ENCODE measurements at places on chromosomes 16 and 17.

- no peak for DNase-seq
Observed at GRCh38 chr17:43326490-43327275, 72.1 kb upstream of the ARL4D start.

DNA sequence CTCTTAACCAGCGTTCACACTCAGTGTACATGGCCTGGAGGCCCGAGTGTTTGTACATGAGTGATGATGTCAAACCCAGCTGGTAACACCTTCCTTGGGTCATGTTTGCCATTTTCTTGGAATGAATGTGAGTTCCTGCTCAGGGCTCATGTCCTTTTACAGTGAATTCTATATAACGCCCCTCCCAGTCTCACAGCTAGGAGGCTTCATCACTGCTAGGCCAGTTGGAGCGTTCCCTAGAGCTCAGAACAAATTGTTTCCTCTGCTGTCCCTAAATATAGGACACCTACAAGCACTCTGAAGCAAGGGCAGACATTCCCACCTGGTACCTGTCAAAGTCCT, 5.5 kb downstream of the TIMM22 start:
- DNase-seq = peak; percentile 23

DNA sequence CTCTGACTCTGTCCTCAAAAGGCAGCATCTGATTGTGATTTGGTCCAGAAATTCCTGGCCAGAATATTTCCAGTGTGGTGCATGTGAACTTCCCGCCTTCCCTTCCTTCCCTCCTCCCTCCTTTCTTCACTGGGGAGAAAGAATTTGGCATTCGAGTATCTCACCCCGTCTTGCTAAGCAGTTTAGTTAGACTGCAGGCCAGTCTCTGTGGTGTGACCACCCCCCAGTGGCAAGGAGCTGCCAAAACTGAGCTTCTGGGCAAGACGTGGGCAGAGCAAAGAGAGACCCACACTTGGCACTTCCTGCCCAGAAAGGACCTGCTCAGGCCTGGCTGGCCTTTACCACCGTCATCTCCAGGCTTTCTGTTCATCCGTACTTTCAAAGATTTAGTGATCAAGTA, 36.4 kb downstream of the SNX20 start:
- peak; percentile 37 for DNase-seq

GRCh38 chr17:41329279-41329948, 13.9 kb upstream of the KRTAP17-1 start:
- DNase-seq = peak; percentile 75

DNA sequence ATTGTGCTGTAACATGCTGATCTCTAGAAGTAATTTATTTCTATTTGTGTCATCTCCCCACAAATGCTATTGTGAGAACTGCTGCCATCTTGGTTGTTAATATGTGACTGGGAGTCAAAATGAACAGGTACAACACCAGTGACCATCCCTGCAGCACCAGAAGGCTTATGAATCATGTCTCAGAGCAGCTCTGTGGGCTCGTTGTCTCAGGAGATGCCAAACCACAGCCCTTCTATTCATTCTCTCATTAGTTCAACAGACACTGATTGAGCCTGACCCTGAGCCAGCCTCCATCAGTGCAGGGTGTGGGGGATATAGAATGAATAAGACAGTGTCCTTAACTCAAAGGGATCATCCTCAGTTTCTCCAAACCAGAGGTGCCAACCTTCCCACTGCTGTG, 92.5 kb downstream of the UTP18 start:
- no peak for DNase-seq

DNA sequence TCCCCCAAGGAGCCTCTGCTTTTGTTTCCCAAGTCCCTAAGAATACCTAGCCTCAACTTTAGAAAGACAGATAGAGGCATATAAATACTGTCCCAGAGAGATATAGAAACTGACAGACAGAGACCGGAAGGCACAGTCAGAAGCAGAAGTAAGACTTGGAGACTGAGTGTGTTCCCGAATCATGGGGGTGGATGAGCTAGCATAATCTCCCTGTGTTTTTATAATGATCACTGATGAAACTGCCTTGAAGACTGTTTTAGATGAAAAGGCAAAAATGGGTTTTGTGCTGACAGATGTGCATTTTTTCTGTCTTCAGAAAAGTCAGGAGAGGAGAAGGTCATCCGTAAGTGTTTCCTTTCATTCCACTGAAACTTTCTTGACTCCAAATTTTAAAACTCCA, 8.3 kb upstream of the PSMD3 start:
- no peak for DNase-seq

DNA sequence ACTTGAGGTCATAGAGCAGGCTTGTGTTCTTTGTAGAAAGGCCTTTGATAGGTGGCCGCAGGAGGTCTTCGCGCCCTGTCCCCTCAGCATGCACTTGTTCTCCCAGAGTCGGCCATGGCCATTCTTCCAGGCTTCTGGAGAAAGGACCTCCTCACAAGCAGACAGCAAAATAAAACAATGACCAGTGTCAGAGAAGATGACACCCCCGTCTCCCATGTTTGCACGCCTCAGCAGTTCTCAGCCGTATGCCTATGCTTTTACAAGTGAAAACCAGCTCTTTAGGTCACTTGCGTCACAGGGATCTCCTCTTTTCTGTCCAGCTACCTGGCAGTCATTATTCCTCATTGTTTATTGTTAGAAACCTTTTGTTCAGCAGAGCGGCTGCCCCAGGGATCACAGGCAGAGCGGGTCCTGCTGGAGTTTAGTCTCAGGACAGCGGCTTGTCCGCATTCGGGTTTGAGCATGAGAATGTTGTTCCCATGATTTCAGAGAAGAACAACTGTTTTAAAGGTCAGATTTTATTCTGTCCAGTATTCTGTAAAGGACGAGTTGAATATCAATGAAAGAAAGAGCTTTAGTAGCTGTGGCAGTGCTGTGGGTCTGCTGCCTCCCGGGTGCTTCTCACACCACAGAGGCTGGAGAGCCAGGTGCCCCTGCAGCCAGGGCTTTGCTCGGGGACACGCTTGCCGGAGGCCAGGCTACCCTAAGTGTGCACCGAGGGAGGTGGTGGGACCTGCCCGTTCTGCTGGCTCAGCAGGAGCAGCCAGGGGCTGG, 123.9 kb downstream of the RPTOR start:
- DNase-seq = no peak

DNA sequence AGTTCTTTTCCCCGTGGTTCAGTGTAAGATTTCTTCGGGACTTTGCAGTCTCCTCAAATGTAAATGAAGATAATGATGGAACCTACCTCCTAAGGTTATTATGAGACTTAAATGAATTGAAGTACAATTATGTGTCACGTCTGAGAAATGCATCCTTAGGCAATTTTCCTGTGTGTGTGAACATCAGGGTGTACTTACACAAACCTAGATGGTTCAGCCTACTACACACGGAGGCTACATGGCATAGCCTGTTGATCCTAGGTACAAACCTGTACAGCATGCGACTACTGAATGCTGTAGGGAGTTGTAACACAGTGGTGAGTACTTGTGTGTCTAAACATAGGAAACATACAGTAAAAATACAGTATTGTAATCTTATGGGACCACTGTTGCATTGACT, 1.1 kb upstream of the FAM20A start:
- no peak for DNase-seq

GRCh38 chr17:58156839-58157803, 8.9 kb downstream of the OR4D1 start:
- DNase-seq = no peak

- DNase-seq = peak; percentile 69
Observed at GRCh38 chr16:55543472-55543871, 23.0 kb upstream of the CAPNS2 start.

DNA sequence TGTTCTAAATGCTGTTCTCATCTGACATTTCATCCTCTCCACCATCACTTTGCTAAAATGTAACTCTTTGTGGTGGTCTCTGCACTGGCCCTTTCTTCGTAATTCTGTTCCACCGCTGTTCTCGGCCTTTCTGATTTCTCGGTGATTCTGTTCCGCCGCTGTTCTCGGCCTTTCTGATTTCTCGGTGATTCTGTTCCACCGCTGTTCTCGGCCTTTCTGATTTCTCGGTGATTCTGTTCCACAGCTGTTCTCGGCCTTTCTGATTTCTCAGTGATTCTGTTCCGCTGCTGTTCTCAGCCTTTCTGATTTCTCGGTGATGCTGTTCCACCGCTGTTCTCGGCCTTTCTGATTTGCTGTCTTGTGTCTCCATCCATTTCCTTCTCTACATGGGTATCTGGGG, 12.3 kb downstream of the FOXF1 start:
- no peak for DNase-seq

GRCh38 chr17:66782851-66783250, 52.1 kb upstream of the CACNG5 start:
- DNase-seq = no peak

DNA sequence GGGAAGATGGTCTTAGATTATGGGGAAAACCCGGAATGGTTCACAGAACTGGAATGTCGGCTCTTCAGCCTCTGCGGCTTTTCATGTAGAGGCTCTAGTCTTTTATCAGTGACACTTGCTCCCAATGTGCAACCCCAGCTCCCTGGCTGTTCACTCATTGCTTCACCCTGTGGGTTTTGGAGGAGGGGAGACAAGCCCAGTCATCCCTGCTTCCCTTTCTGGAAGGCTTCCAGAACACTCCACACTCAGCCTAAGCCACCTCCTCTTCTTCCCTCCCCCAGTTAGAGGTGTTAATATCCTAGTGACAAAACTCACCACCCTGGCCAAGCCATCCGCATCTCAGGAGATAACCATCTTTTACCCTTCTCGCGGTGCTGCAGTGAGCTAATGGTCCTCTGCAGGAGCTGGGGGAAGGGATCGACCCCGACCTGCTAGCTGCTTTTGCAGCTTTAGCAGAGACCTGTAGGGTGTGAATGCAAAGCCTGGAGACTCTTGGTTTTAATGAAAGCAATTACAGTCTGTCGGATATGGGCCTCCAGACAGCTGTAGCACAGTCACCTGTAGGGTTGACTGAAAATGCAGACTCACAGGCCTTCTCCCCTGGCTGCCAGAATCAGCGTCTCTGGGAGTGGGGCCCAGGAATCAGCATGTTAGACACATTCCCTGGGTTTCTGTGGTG, 24.3 kb upstream of the LASP1NB start:
- DNase-seq = peak; percentile 98

GRCh38 chr17:59238906-59239305, 18.6 kb downstream of the GDPD1 start:
- DNase-seq = no peak

DNA sequence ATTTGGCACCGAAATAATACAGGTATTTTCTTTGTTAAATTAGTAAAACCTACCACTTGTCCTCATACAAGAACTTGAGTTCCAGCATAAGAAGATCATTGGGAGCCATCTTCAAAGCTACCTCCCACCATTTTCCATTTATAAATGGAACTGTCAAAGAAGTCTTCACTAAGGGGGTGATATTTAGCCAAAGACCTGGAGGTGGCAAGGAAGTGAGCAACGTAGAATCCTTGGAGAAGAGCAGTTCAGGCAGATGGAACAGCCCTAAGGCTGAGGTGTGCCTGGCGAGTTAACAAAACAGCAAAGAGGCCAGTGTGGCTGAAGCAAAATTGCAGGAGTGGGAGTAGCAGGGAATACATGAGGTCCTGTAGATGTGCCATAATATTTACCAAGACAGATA, 1.8 kb downstream of the KCNJ16 start:
- no peak for DNase-seq

- no peak for DNase-seq
Observed at GRCh38 chr16:30805056-30805369, 18.0 kb upstream of the ZNF629 start.

- DNase-seq = no peak
Observed at GRCh38 chr17:31134576-31134975, 39.8 kb downstream of the NF1 start.

DNA sequence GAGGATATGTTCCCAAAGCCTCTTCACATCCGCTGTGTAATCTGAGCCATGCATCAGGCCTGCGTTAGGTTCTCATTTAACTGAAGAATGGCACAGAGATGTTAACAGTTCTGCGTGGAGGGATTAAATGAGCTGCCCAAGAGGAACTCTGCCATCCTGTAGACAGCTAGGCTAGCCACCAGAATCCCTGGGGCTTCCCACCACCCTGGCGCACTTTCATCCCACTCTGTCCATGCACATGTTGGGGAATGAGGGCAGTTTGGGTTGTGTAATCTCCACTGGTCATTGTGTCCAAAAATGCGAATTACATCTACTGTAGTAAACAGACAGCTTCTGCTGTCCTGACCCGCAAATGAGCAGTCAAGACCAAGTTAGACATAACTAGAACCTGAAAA, 1.0 kb upstream of the GLG1 start:
- DNase-seq = peak; percentile 53

DNA sequence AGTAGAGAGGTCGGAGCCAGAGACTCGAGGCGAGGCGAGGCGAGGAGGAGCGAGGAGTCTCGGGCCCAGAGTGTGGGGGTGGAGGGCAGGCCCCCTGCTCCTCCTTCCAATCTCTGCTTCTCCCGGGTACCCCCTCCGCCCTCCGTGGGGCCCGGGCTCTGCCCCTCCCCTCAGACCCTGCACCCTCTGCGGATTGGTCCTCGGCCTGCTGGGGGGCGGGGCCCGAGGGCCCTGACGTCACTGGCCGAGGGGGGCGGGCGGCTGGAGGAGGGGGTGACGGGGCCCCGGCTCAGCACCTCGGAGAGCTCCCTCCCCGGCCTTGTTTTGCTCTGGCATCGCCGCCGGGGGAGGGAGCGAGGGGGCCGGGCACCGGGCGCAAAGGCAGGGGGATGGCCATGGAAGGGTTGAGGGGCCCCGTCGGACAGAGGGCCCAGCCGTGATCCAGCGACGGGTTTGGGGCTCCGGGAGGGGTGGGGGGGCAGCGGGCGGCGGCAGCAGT, at the start of gene RUNDC3A:
RUNDC3A (plus strand) TSS at position 282 of the 499 bp plus-strand sequence. CDS start 232 bp downstream, outside the sequence.
- DNase-seq = peak; percentile 81

DNA sequence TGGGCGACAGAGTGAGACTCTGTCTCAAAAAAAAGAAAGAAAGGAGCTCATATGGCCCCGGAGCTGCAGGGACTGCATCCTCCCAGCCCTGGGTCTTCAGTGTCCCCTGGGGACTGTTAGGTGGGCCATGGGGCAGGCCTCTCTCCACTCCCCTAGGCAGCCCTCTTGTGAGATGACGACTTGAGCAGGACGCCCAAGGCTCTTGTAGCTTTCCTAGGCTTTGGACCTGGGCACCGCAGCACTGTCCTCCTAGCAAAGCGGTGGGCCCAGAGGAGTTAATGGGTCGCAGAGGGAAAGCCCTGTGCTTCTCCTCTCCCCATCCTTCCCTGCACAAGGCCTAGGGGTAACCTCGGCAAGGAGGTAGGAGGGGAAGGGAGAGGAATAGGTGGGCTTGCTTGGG, 202.2 kb downstream of the NTN1 start:
- no peak for DNase-seq

DNA sequence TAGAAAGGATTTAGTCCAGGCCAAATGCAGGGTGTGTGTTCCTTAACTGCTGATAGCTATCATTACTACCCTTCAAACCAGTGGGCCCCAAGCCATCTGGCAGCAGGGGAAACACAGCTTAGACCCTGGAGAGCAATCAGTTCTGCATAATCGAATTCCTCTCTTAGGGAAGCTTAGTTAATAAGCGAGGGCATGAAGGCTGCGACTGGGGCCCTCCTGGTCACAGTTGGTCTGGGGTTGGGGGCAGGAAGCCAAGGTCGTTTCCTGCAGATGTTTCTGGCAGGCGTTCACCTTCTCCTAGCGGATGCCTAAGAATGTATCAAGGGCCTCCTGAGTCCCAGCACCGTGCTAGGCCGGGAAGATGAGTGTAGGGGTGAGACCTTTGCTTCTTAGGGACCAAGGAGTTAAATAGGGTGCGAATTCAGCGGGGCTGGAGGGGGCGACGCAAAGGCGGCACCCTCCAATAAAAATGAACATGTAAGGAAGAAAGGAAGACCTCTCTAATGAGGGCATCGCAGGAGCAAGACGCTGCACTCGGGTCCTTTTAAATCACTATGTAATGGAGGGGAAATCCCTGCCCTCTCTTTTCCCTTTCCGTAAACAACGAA, 16.5 kb upstream of the EEF2K start:
- DNase-seq = peak; percentile 46

GRCh38 chr17:31085563-31085962, 9.2 kb upstream of the NF1 start:
- DNase-seq = peak; percentile 57

- peak; percentile 66 for DNase-seq
Observed at GRCh38 chr17:82333279-82334171, at the start of gene SECTM1. Gene SECTM1 (minus strand): TSS chr17:82333766. CDS start chr17:82327240, 6,526 bp downstream.
